ENCODE measurements at places on chromosomes 12 and 14.

- no peak for DNase-seq
Measured at GRCh38 chr12:45671254-45671653, 58.3 kb upstream of the ARID2 start.

DNA sequence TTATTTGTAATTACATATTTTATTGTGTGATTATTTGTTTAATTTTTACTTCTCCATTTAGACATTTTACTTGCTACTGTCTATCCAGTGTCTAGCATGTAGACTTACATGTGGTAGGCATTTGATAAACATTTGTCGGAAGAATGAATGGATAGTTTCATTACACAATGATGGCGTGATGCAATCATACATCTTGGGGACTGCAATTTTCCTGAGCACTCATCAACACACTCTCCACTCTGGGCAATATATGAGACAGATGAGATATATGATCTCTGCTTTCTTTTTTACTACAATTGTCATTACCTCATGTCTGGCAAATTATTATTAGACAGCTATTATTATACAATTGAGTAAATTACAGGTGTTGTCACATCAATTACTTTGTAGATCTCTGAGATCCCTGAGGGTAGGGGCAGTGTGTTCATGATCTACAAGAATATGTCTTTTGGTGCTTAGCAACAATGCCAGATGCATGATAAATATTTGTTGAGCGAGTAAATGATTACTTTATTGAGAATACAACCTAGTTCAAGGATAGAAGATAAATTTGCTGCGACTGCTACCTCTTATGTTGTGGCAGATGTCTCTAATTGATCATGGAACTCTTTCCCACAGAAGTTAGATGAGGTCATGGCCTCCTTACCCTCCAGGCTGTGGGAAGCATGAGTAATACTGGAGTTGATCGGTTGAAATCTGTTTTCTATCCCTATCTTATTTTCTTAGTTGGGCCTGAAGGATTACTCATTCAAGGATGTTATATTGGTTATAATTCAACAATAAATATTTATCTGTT is 416.0 kb downstream of the LRIG3 start:
- DNase-seq, result no peak

DNA sequence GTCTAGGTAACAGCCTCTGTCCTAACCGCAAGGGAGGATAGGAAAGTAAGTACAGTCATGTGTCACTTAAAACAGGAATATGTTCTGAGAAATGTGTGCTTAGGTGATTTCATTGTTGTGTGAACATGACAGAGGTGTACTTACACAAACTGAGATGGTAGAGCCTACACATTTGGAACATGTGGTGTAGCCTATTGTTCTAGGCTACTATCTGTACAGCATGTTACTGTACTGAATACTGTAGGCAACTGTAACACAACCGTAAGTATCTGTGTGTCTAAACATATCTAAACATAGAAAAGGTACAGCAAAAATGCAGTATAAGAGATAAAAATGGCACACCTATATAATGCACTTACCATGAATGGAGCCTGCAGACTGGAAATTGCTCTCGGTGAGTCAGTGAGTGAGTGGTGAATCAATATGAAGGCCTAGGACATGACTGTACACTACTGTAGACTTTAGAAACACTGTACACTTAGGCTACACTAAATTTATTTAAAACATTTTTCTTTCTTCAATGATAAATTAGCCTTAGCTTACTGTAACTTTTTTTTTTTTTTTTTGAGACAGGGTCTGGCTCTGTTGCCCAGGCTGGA is 13.2 kb upstream of the MDM2 start:
- DNase-seq, result no peak

GRCh38 chr12:24431872-24432271 is 482.4 kb upstream of the SOX5 start:
- DNase-seq, result no peak

DNA sequence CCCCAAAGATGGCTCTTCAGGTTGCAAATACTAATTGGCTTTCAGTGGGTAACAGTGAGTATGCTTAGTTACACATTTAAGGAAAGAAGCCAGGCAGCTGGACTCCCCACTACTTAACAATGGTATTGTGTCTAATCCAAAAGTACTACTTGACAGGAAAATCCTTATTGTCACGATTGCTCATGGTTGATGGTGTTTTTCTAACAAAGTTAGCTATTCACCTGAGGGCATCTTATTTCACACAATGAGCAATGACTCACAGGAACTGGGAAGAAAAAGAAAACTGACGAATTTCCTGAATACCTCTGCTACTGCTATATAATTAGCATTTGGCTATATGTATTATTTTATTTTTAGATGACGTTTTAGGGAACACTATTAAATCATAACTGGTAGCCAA is 33.4 kb upstream of the ALG10 start:
- no peak for DNase-seq

DNA sequence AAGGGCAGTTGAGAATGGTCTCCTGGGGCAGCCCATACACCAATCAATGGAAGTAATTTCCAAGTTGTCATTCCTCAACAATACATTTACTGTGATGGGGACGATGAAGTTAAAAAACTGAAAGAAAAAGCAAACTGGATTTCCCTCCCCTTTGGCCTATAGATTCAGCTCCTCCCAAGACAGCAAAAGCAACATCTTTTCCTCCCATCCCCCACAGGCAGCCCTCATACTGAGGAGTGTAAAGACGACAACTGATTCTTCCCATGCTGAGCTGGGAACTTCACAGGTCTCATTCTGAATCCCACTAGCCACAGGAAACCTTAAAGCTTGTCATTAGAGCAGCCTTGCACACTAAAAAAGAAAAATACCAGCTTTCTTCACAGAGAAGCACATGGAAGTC is 48.5 kb downstream of the PITPNM2 start:
- DNase-seq, result no peak

- no peak for DNase-seq
Measured at GRCh38 chr14:40058901-40059897, 627.0 kb upstream of the FBXO33 start.

- no peak for DNase-seq
Measured at GRCh38 chr14:93946541-93947090, 19.5 kb downstream of the FAM181A start.

GRCh38 chr12:29733060-29733459 is 50.7 kb downstream of the TMTC1 start:
- DNase-seq, result no peak

- DNase-seq, result no peak
Measured at GRCh38 chr12:93514853-93515252, 47.5 kb downstream of the MRPL42 start.

DNA sequence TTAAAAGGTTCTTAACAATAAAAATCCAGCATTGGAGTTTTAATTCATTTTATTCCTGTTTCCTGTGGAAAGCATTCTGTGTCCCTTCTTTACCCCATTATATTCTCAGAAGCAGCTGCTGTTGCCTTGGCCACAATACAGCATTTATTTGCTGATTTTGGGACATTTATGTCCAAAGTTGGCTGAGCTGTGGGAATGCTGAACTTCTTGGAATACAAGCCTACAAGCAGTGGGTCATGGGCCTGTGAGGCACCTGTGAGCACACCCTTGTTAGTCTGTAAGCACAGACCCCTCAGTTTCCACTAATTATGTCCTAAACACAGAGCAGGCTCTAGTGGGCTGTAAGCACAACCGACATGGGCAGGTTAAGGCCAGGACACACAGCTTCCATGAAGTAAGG is 122.2 kb upstream of the IGF1 start:
- DNase-seq, result no peak

GRCh38 chr14:53458368-53458814 is 305.3 kb upstream of the DDHD1 start:
- DNase-seq, result no peak

- DNase-seq, result no peak
Measured at GRCh38 chr14:71541973-71542690, 390.1 kb upstream of the RGS6 start.
